ENCODE measurements at places on chromosomes 5 and 9.
A peak's percentile ranks its signal among the peaks of the same experiment; 100 is the strongest.

GRCh38 chr5:140575309-140575708, 10.7 kb downstream of the SLC35A4 start:
- DNase-seq, result no peak

DNA sequence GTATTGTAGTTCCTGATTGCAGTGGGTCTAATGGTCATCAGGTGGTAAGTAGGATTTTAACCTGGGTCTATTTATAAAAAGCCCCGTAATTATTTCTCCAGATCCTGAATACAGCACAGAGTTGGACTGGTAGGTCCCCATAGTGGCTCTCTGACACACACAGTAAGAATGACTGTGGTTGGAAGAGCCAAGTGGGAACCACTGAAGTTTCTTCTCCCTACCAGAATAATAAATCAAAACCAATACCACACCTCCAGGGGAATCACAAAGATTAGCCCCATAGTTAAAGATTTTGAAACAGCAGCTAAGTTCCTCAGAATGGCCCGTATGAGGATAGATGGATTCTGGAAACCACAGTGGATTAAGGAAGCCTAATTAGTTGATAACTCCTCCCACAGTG, 68.4 kb upstream of the ZFR start:
- no peak for DNase-seq

GRCh38 chr5:62475072-62475471, 62.5 kb downstream of the IPO11 start:
- DNase-seq, result no peak

DNA sequence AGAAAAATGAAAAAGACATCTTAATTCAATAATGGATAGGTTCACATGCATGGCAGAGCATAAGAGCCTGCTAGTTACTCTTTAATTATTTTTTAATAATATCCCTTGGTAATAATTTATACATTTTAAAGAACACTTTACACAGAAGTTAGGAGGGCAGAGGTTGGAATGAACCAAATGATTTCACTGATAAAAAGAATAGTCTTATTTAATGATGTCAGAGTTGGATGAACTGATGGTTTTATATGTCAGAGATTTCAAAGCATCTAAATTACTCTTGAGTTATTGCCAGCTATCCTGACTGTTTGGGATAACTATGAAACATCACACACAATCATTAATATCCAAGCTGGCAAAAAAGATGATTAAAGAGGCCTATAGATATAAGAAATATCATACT, 244.8 kb downstream of the CSNK1G3 start:
- no peak for DNase-seq

GRCh38 chr5:89286320-89286719, 403.3 kb upstream of the MEF2C start:
- DNase-seq, result no peak

- DNase-seq, result no peak
Measured at GRCh38 chr5:140148508-140148907, 22.8 kb downstream of the IGIP start.

DNA sequence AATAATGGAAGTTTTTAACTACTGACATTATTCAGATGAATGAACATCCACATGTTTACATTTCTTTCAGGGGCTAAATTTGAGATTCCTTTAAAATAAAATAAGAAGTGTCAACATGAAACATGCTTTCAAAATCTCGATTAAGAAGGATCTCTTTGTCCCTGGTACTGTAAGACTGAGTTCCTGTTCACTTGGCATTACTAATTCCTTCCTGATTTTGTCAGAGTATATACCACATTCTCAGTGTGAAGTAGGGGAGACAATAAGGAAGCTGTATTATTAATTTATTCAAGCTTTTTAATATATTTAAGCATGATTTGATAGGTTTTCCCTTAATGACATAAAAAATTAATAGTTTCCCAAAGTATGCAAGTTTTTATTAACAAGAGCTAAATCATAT, 81.5 kb upstream of the GRHPR start:
- no peak for DNase-seq

GRCh38 chr5:173829826-173830225, 58.3 kb upstream of the CPEB4 start:
- peak; percentile 43 for DNase-seq

- no peak for DNase-seq
Measured at GRCh38 chr9:34962546-34962945, 4.5 kb downstream of the PHF24 start.

GRCh38 chr9:71685988-71686387, 82.3 kb downstream of the CEMIP2 start:
- no peak for DNase-seq
